ENCODE measurements at places on chromosomes 3 and 15.

GRCh38 chr15:49810720-49811119 is 189.9 kb downstream of the DTWD1 start:
- no peak for DNase-seq

DNA sequence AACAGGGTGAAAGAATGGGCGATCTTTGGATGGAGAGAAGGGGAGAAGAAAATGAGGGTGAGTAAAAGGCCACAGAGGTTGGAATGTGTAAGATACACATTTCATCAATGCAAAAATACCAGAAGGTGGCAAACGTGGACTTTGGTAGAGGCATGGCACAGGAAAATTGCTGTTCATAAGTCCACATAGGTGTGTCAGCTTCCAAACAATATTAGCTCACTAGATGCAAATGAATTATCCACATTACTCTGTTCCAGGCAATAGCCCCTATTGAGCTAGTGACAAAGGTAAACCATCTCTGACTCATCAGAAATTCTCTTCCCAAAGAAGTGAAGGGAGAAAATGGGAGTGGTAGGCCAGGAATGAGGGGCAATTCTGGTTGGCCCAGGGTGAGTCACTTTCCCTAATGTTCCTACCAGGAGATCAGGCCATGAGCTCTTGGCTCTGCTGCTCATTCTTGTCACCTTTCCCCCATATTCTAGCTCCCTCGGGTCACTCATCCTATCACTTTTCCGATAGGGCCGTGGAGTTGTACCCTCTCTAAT is 19.9 kb downstream of the ACKR2 start:
- DNase-seq: no peak

DNA sequence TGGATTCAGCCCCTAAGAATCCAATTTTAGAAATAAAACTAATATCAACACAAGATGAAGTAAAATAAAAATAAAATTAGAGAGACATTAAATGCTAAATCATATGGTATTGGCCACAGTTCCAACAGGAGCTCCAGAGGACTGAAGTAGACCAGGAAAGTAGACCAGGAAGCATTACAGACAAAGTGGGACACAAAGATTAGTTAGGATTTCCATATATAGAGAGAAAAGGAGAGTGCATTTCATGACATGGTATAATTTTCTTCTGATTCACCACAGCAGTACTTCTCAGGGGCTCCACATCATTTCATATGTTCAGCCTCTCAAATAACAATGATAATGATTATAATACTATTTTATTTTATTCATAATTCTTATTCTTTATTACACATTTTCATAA is 18.3 kb downstream of the FGF7 start:
- no peak for DNase-seq

- no peak for DNase-seq
These were observed 3.2 kb downstream of the PTPRG start for GRCh38 chr3:61564395-61565059.

- DNase-seq: no peak
These were observed 182.4 kb downstream of the UACA start for GRCh38 chr15:70580958-70581357.

DNA sequence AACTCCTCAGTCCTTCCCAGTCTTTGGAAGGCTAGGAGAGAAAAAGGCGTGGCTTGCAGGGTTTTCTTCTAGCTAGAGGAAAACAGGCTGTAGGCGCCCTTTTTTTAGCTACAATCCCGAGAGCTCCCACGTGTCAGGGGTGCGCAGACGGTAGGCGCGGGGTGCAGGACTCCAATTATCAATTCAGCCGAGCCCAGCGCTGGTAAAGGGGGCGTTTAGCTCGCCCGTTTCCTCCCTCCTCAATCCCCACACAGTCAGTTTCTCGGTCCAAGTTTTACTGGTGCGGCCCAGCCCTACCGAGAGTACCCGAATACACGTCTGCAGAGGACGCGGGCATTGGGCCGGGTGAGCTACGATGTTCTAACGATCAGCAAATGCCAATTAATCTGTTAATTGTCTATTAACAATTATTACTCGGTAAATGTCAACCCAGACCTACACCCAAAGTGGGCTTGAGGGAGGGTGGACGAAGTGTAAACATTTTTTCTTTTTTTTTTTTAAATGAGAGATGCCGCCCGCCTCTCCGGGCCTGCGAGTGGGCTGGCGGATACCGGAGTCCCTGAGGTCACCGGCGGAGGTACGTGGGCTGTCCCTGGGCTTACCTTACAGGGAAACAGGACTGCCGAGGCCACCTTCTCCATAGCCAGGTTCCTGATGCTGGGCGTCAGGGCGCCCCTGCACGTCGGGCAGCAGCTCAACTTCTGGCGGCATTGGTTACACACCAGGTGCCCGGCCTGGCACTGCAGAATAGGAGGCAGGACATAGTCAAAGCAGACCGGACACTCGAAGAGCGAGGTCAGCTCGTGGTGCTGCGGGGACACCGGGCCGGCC is 923 bp downstream of the SIAH2 start:
- no peak for DNase-seq

DNA sequence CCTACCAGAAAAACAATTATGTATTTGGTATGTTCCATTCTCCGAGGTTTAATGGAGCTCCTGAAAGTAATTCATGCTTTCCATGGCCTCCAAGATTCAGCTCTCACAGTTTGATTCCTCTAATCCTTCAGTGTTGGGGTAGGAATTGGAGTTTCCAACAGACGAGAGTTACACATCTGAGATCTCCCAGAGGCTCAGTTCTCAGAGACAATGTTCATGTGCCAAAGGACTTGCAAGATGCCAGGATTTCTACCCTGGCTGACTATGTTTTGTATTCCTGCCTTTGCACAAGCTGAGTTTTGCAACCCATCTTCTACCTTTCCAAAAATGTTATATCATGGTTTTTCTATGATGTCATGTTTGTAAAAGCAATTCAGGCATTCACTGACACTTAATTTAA is 322.9 kb downstream of the ERC2 start:
- DNase-seq: no peak

DNA sequence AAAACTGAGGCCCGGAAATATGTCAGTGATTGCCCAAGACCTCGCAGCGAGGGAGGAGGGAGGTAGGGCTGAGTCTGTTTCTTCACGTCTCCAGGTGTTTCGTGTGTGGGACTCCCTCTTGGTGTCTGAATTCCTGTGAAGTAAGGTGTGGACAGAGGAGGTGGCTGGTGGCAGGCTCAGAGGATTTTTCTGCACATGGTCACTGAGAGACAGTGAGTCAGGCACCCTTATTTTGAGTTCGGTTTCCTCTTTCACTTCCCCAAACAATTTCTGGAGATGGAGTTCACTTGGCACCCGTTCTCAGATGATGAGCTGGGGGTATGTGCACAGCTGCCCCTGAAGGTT is 46.3 kb upstream of the VPS8 start:
- DNase-seq: peak; percentile 57

DNA sequence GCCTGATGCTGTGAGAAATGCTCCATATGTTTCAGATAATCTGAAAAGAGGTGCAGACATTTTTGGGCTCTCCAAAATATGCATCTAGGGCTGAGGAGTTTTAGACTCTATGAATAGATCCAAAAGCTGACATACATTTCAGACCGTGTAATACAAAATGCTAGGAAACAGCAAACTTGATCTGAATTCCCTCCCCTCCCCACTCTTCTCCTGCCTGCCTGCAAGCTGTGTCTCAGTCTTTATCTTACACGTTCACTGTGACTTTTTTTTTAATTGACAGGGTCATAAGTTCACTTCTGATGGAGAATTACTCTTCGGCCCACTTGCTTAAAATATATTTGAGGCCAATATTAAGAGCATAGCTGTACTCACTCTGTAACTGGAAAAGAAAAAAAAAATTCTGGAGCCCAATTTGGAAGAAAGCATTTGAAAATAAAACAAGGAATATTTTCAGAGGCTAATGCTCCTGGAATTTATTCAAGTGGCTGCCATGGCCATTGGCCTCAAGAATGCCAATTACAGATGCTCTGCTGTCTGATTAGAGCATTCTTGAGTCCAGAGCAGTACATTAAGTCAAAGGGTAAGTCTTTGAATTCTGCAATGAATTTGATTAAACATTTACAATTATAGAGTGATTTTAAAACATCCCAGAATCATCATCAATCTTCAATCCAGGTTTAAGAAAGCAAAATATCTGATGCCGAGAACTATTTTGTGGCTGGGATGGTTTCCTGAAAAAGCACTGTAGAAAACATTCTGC is 146.2 kb upstream of the SEMA6D start:
- DNase-seq: no peak

GRCh38 chr3:111944372-111944771 is 34.5 kb upstream of the ABHD10 start:
- no peak for DNase-seq

- no peak for DNase-seq
These were observed 11.5 kb downstream of the UBP1 start for GRCh38 chr3:33428734-33429133.

- no peak for DNase-seq
These were observed 75.0 kb upstream of the EPHB3 start for GRCh38 chr3:184486614-184487013.

GRCh38 chr3:8824238-8824637 is 54.8 kb upstream of the OXTR start:
- no peak for DNase-seq

DNA sequence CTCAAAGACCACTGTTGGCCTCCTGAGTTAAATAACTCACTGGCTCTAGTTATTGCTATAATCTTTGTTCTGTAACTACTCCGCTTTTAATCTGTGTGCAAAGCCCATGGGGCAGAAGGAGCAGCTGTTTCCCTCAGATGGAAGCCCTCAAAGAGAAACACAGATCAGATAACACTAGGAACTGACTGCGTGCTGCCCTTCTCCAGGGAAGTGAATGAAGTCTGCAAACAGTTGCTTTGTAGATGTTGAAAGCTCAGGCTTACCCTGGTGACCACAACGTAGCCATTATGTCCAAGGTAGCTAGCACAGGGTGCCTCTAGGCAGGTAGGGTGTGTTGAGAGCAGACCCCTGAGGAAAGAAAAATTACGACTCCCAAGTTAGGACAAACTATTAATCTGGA is 152.3 kb upstream of the STAC start:
- DNase-seq: no peak

GRCh38 chr3:69425249-69425648 is 39.4 kb upstream of the FRMD4B start:
- DNase-seq: no peak

DNA sequence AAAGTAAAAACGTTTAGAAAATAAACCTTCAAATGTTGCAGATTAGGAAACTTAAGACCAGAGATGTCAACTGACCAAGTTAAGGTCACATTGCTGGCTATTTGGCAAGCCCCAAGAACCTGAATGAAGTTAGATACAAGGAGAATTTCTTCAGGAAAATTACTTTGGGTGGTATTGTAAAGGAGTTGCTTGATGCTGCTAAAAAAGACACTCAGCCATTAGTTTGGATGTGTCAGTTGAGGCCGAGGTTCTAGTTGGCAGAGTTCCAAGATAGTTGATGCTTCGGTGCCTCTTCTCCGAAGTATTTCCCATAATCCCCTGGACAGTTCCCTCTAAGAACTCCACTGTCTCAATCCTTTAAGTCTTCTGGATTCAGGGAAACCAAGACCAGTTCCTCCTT is 24.3 kb downstream of the SIAH2 start:
- DNase-seq: no peak

- DNase-seq: no peak
These were observed 175.3 kb downstream of the UACA start for GRCh38 chr15:70587896-70588567.

DNA sequence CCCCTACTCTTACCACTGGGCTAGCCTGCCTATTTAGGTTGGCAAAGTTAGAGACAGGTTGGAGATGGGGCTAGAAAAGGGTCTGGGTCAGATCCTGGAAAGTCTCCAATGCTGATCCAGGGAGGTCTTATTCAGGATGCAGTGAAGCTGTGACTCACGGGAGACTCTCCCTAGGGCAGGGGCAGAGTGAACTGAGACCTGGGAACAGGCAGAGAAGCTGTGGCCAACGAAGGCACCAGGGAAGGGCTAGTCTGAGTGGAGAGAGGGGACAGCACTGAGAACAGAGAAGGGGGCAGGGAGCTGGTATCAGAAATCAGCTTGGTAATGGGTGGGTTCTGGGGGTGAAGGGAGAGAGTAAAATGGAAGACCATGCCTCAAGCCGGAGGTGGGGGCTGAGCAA is 2.2 kb downstream of the LTF start:
- no peak for DNase-seq

GRCh38 chr3:112097378-112097777 is 11.2 kb downstream of the C3orf52 start:
- DNase-seq: no peak

Data from stimulated activated naive B cell treated with anti-CD40 and anti-IgM and Interleukin-4, amounts not matched to agents 10 μg/mL and 1 μg/mL and 100 μg/mL, for 72 hours (primary cell).